ENCODE measurements at places on chromosomes 16 and 17.

GRCh38 chr16:21720533-21720932, 56.8 kb downstream of the OTOA start:
- no peak for DNase-seq

DNA sequence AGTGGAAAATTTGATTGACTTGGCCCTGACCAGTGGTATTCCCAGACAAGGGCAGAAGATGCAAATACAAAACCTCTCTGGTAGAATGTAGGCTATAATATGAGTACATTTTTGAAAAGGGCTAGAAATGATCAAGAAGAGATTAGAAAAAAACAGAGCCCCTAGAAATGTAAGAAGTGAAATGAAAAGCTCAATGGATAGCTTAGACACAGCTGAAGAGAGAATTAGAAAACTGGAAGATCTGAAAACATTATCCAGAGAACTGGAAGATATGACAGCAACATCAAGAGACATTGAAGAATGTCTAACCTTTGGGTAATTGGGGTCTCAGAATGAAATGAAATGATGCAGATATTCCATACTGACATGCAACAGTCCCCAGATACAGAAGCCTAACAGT, 105.2 kb upstream of the ZNF750 start:
- DNase-seq, result no peak

- no peak for DNase-seq
Observed at GRCh38 chr16:14198572-14198971, 127.5 kb downstream of the MRTFB start.

- no peak for DNase-seq
Observed at GRCh38 chr16:80014241-80014939, 413.9 kb upstream of the MAF start.

DNA sequence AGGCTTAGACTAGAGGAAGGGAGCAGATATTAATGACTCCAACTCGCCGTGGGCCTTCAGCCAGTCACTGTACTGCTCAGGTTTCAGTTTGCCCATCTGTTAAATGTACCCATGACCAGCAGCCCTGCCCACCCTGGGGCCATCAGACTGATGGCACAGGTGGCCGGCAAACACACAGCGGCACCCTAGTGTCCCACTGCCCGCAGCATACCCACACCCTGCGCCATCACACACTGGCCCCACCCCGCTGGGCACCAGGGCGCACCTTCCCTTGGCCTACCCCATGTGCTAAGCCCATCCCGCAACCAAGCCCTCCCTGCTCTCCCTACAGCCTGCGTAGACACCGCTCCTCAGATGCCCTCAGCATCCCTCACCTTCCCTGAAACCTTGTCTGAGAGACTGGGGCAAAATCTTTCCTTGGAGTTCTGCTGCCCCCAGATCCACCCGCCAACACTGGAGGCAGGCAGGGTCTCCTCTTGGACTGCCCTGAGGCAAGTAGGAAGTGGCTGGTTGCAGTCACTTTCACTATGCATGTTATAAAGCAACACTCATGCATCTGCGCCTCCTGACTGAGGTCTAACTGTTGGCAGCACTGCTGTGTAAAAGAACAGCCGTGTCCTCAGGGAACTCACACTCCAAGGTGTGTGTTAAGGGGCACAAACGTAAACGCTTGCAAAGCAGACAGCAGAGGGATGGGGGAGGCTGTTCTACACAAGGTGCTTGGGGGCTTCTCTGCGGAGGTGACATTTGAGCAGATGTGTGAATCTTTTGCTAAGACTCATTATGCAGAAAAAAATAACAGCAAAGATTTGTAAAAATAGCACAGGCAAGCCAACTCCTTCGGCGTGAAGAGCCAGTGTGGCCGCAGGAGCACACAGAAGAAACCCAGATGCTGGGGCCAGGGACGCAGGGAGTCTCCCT, 6.7 kb upstream of the BCAR1 start:
- peak; percentile 32 for DNase-seq

- no peak for DNase-seq
Observed at GRCh38 chr17:41456204-41456603, 11.0 kb downstream of the KRT32 start.

DNA sequence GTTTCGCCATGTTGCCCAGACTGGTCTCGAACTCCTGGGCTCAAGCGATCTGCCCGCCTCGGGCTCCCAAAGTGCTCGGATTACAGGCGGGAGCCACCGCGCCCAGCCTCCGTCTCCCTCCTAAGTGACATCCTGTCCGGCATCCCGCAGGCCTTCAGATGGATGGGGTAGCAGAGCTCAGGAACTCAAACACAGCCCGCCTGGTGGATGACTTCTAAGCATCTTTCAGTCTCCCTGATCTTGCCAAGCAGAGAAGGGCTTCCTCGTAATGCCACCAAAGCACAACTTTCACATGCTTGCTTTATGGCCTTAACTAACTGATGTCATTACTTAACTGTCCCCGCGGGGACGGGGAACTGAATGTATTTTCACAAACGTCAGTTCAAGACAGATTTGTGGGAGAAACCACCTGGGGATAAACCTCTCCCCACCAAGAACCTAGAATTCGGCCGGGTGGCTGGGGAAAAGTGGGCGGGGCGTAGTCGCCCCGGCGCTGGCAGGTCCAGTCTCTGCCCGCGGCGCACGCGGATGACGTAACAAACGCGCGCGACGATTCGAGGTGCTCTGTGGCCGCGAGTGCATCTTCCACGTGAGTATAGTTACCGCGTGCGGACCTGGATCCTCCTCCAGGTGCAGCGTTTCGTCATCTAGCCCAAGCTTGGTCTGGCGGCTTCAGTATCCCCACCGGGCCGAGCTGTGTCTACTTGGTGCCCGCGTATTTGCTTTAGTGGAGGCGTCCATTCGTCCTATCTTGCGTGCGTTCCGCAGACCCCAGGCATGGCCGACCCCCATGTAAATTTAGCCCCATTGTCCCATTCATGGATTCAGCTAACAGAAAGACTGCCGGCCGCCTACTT, at the start of gene PFAS:
Gene PFAS (plus strand): TSS at position 539 of the 857 bp plus-strand sequence. CDS start 4,649 bp downstream, outside the sequence.
- peak; percentile 64 for DNase-seq

GRCh38 chr17:42918902-42919521, 18.4 kb downstream of the G6PC1 start:
- no peak for DNase-seq

DNA sequence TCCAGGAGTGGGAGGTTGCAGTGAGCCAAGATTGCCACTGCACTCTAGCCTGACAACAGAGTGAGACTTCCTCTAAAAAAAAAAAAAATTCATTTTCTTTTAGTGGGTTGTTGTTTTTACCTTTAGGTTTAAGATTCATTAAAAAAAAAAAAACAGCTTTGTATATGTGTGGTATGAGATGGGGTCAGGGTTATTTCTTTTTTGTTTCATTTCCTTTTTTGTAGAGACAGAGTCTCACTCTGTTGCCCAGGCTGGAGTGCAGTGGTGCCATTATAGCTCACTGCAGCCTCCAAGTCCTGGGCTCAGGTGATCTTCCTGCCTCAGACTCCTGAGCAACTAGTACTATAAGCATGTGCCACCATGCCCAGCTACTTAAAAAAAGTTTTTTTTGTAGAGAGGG, 47.0 kb downstream of the BCAS3 start:
- no peak for DNase-seq

DNA sequence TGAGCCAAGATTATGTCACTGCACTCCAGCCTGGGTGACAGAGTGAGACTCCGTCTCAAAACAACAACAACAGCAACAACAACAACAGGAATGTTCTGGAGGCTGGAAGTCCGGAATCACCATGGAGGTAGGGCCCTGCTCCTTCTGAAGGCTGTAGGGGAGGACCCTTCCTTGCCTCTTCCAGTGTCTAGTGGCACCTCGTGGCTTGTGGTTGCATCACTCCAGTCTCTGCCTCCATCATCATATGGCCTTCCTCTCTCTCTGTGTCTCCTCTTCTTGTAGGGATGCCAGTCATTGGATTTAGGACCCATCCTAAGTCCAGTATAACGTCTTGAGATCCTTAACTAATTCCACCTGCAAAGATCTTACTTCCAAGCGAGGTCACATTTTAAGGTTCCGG, 14.0 kb downstream of the NAGPA start:
- DNase-seq, result no peak

Data from DMS 273 treated with DMSO at 0.1 percent for 48 hours (cell line).